Urinary bladder (tissue), 4 donors: ENCODE measurements at places on chromosomes 1 and 21.

DNA sequence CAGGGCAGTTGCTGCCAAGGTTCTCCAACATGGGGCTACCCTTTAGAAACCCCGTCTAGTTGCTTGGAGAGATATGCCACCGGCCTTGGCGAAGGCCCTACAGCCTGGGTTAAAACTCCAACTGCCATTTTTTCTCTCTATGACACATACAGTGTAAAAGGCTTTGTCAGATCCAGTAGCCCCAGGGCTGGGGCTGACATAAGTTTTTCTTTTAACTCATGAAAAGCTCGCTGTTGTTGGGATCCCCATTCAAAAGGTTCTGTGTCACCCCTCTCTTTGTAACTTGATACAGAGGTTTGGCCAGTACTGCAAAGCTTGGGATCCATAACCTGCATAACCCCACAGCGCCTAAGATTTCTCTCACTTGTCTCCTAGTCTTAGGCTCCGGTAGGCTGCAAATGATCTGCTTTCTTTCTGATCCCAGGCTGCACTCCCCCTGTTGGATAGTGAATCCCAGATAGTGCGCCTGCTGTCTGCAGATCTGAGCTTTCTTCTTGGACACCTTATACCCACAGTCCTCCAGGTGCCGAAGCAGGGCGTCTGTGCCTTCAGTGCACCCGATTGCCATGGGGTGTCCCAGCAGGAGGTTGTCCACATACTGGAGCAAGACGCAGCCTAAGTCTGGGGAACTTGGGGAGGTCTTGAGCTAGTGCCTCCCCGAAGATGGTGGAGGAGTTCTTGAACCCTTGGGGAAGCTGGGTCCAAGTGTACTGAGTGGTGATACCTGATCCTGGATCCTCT is 406.2 kb downstream of the TGFB2 start:
- DNase-seq = no peak

DNA sequence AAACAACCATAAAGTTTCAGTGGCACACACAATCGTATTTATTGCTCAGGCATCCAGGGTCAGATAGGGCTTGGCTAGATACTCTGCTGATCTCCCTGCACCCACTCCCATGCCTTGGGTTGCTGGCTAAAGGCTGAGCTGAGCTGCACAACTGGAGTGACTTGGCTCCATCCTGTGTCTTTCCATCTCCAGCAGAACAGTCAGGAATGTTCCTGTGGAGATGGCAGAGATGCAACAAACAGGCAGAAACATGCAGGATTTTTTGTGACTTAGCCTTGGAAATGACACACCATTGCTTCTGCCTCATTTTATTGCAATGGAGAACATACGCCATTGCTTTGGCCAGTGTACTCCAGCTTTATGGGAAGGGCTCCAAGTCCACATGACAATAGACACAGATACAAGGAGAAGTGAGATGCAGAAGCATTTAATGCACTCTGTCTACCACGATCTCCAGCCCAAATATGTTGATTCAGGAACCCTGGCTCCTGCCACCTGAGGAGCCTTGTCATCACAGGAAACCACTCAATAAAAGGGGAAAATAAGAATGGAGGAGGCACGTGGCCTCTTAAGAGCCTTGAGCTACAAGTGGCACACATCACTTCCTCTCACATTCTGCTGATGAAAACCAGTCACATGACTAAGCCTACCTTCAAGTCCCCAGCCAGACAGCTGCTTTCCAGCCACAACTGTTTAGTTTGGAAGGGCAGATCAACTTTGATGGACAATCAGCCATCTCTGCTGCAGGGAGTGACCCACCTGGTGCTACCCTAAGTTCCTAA is 10.1 kb upstream of the GUCA2B start:
- DNase-seq = no peak

DNA sequence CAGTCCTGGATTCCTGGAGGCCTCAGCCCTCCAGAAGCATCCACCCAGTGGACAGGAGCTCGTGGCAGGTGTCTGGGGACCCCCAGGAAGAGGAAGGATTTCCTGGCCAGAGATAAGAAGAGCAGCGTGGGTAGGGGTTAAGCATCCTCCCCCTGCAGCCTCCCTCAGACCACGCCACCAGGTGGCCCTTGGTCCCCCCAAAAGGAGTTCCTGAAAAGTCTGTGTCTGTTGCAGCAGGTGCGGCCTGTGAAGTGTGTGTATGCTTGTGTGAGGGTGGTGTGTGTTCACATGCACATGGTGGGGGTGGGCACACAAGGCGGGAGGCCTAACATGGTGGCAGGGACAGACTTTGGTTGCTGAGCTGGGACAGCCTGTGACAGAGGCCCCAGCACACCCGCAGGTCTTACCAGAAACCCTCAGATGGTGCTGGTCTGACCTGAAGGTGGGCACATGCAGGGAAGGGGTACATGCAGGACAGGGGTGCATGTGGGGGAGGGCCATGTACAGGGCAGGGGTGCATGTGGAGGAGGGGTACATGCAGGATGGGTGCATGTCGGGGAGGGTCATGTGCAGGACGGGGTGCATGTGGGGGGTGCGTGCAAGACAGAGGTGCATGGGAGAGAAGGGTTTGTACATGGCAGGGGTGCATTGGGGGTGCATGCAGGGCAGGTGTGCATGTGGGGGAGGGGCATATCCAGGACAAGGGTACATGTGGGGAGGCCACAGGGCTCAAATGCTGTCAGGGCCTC is 18.2 kb upstream of the RUNX3 start:
- DNase-seq = no peak

DNA sequence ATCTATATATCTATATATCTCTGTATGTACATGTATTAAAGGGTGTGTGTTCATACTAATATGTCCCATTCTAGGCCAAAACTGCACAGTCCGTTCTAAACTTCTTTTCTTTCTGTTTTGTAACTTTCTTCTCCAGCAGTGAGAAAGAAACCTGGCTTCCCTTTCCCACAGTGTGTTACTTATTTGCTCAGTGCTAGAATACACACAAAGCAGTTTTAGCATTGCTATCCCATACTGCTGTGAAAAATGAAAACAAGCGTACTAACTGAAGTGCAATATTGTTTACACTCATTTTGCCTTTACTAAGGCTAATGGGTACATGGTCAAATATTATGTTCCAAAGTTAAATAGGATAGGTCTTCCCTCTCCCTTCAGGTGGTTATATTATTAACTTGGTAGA is 163.9 kb downstream of the LEPR start:
- DNase-seq = no peak

GRCh38 chr1:60655679-60656355 is 426.5 kb upstream of the NFIA start:
- DNase-seq = no peak

GRCh38 chr21:17585875-17586450 is 26.7 kb downstream of the BTG3 start:
- DNase-seq = peak; percentile 21

DNA sequence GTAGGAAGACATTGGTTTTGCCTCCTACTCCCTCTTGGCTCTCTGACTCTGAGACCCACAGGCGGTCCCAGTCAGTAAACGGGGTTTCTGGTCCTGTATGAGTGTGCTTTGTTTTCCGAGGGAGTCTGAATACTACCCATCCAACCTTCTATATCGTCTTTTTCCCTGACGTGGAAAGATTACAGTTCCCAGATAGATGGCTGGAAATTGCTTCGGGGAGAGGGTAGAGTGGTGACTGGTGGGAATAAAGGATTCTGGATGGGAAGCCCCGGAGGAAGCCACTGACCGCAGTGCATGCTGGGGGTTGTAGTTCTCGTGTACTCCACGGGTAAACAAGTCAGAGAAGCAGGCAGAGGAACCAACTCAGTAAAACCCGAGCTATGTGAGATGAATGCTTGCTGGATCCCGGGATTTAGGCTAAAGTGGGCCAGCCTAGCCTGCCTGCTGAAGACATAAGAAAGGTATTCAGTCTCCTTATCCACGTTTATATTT is 66.2 kb upstream of the IRF2BP2 start:
- peak; percentile 70 for DNase-seq

- DNase-seq = no peak
These were observed 21.7 kb upstream of the SLC44A3 start for GRCh38 chr1:94798462-94798861.

DNA sequence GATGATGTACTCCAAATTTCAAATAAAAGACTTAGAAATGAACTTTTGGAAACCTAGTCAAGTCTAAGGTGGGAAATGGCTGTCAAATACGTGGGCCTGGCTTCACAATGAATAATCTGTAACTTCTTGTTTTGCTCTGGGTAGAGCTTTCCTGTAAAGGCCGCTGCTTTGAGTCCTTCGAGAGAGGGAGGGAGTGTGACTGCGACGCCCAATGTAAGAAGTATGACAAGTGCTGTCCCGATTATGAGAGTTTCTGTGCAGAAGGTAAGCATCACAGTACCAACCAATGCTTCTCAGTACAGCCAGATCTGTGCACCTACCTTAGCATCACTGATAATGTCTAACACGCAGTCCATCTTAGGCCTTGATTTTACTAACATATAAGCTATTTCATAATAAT is 73.6 kb downstream of the TPR start:
- DNase-seq = no peak
